ENCODE measurements at places on chromosomes 5 and 9.
A peak's percentile ranks its signal among the peaks of the same experiment; 100 is the strongest.

DNA sequence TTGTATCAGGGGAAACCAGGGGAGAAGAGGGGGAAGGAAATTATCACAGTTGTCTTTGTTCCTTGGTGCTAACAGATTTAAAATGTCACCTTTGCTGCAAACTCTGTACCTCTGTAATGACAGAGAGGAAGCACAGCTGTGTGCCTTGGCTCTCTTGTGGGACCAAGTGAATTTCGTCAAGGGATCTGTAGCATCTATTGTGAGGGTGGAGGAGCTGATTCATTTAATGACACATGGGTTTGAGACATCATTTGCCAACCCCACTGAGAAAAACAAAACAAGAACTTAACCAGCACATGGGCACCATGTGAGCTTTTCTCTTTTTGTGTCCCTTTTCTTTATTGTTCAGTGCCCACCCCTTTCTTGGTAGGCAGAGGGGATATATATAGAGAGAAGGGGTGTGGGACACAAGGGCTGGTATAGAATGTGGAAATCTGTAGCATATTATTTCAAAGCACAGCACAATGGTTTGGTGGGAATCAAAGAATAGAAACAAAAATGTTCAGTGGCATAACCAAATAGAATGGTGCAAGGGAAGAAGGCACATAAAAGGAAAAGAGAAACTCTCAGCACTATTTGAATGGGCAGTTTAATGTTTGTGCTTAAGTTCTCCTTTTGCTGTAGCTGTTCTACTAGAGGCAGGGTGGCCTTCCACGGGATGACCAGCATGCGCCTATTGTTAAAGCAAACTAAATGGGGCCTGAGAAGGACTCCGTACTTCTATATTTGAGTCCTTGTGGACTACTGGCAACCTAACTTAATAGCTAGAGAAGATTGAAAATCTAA lies 63.3 kb downstream of the LIX1 start:
- peak; percentile 35 for DNase-seq

- no peak for DNase-seq
Measured at GRCh38 chr9:129505270-129505902, 115.5 kb downstream of the C9orf50 start.

DNA sequence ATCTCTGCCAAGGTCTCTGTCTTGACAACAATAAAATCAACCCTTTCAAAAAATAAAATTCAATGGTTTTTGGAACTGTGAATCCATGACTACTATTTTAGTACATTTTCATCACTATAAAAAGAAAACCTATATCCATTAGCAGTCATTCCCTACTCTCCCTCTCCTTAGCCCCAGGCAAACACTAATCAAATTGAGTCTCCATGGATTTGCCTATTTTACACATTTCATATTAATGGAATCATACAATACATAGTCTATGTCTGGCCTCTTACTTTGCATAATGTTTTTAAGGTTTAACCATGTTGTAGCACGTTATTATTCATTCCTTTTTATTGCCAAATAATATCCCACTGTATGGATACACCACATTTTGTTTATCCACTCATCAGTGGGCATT lies 24.1 kb downstream of the RIGI start:
- no peak for DNase-seq

DNA sequence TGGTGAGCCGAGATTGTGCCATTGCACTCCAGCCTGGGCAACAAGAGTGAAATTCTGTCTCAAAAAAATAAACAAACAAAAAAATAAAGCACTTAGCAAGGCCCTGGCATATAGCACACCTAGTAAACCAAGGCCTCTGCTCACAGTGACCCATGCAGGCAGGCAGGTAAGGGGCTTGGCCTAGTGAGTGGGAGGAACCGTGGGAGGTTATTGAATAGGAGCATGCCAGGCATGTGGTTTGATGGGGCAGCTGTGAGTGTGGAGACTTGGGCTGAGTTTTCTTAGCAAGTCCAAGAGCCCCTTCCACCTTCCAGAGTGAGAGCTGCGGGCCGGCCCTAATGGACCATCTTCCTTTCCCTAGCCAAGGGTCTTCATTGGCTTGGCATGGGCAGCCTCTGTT lies 4.5 kb upstream of the NDST1 start:
- no peak for DNase-seq

DNA sequence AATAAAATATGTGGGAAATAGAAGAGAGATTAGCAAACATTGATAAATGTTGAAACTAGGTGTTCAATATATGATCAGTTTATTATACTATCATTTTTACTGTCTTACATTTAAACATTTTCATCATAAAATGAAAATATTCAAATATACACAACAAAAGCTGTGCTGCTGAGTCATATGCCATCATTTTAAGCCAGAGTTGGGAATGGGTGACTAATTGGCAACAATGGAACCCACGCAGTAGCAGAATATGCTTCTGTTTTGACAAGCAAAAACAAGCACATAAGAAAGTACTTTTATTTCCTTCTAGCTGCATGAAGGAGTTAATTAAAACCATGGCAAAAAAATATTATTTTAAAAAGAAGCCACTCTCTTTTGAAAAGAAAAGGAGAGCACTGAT lies 340.0 kb upstream of the EDIL3 start:
- peak; percentile 3 for DNase-seq

- no peak for DNase-seq
Measured at GRCh38 chr9:87629104-87629503, 96.8 kb upstream of the CTSL start.

GRCh38 chr5:62498961-62499360 lies 79.7 kb upstream of the LRRC70 start:
- DNase-seq, result no peak

DNA sequence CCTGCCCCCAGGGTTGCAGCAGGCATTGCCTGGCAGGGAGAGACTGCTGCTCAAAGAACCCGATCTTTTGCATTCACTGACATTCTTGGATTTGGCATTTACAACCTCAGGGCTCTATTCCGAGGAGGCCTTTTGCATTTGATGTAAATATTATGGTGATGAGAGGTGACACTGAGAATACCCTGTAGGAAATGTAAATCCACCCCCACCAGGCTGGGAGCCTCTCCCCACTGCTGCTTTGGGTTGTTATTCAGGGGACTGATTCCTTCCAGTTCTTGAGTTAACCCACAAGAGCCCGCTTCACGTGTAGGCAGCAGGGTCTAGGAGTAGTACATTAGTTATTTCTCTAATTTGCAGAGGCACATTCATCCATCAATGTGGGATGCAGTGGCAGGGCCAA lies 55.5 kb upstream of the ARAP3 start:
- DNase-seq, result no peak

DNA sequence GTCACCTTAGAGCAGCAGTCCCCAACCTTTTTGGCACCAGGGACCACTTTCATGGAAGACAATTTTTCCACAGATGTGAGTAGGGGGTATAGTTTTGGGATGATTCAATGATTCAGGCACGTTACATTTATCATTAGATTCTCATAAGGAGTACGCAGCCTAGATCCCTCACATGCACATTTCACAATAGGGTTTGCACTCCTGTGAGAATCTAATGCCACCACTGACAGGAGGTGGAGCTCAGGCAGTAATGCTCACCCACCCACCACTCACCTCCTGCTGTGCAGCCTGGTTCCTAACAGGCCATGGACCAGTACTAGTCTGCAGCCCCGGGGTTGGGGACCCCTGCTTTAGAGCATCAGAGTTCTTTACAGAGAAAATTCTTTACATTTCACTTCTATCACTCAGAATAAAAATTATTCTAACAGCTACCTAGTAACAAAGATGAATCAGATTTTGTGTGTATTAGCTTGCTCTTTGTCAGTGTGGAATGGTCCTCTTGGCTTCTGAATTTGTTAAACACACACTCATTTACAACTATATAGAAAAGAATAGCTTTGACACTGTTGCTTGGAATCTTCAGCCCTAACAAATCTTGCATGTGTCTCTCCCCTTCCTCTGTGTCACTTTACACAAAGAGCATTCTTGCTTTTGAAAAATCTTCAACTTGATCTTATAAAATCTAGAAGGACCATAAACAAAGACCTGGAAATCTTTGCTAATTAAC lies 438.6 kb downstream of the BNC2 start:
- no peak for DNase-seq

DNA sequence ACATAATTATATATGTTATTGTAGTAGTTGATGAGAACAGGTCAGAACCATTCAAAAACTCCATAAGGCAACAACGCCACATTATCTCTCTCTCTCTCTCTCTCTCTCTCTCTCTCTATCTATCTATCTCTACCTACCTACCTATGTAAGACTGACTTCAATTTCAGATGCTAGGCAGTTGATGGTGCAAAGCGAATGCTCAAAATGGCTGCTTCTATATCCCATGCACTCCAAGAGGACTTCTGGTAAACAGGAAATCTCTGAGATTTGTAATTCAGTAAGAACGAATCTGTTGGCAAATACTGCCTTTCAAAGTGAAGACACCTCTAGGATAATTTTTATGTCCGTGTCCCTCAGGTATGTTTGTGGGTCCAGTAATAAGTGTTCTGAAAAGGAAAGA lies 43.7 kb downstream of the MEF2C start:
- DNase-seq, result no peak

DNA sequence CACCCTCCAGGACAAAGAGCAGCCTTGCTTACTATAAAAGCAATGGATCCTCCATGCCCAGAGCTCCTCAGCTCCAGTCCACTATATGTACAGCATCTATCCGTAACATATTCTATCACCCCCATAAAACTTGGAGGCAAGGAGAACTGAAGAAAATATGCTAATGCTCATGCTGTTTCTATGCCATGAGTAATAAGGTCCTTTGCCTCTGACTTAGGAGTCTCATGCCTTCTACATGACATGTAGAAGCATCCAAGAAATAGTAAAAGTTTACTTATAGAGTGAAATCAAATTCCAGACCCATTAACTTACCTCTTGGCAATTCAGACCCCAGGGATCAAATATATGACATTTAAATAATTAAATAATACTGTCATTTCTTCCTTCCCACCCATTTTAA lies 33.7 kb downstream of the SSBP2 start:
- peak; percentile 51 for DNase-seq

- no peak for DNase-seq
Measured at GRCh38 chr9:74498621-74499095, 1.5 kb downstream of the RORB start.

DNA sequence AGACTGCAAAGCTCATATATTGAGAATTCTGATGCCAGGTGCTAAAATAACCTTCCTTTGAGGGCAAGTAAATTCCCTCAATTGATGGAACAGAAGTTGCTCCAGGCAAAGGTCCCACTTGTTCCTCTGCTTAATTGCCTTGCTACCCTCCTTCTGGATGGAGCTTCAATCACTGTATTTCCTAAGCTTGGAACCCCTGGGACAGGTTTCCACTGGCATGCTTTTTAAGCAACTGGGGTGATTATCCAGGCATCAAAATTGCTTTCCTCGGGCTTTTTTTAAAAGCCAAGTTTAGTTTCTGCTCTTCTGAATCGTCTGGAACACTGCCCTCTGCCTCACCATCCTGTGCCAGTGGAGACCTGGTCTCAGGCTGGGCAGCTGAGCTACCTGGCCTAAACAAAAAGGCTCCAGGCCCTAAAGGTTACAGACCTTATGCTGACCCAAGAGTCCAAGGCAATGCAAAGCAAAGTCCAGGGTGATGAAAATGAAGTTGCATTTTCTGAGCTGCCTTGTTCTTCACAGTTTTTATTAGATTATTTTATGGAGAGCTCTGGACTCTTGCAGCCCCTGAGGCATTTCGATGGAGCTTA lies 167.9 kb upstream of the CD180 start:
- DNase-seq, result no peak

DNA sequence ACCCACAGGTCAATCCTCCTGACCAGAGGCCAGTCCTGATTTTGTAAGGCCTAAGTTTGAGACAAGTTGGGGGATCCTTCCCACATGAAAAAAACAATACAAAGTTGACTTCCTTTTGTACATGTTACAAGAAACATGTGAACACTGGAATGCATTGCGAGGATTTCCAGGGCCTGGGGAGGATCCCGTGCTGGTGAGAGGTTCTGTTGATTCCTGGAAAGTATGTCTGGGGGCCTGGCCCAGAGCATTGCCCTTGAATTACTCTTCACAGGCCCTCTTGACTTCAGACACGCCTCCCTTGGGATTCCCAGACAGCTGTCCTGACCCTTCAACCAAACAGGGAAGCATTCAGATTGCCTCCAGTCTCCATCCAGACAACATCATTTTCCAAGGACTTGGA lies 234.2 kb upstream of the IRX2 start:
- no peak for DNase-seq

DNA sequence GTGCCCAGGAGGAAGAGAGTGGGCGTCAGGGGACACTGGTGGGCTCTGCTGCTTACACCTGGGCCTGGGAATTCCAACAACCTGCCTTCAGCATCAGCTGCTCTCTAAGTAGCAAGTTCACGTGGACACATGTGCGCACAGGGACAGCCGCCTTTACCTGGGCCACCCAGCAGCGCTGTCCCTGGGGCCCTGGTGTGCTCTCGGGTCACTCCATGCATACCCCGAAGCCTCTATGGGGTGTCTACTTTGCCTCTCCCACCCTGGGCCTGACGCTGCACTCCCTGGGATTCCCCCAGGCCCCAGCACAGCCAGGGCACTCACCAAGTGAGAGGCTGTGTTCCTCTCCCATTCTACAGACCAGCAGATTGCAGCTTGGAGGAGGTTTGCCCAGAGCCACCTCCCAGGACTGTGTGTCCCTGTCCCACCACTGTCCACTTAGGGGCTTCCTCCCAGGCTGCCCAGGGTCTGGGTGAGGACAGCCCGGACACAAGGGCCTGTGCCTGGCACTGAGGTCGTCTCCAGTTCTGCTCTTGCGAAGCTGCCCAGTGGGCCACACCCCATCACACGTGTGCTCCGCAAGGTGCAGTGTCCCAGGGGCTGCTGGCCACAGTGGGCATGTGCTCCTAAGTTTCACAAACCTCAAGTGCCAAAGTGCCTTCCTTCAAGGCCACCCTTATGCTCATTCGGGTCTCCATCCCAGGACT lies 5.9 kb downstream of the NINJ1 start:
- no peak for DNase-seq

DNA sequence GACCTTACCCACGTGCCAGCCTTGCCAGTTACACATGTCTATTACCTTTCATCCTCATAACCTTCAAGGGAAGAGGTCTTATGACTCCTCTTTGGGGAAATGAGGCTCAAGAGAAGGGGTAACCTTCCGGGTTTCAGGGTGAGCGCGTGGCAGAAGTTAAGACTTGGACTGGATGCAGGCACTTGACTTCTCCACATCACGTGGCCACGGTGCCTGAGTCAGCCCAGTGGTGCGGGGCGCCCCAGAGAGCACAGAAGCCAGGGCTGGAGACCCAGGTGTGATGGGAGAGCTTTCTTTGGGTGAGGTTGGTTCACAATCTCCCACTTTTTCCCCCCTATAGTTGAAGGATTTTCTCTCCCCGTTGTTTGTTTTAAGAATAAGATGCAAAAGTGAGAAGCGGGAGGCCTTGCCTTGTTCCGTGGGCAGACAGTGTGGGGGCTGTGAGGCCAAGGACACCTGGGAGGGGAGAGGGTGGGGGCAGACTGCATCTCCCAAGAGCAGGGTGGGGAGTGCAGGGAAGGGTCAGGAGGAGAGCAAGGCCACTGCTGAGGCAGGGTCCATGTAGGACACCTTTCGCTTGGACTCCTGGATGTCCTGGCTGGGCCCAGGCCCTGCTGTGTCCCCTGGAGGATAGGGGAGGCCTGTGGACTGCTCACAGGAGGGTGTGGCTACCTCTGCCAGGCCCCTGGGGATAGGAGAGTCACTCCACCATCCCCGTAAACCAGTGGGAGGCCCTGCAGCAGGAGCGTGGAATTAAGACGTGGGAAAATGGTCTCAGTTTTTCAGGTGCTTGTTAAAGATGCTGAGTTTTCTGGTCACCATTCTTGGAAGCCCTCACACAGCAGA lies 90.0 kb upstream of the CTSL start:
- DNase-seq, result no peak
